ENCODE measurements at places on chromosomes 1 and 21.
A peak's percentile ranks its signal among the peaks of the same experiment; 100 is the strongest.

GRCh38 chr1:42949312-42950115 lies 9.2 kb downstream of the SLC2A1 start:
- DNase-seq: no peak

- no peak for DNase-seq
These were observed 163.6 kb downstream of the ST6GALNAC3 start for GRCh38 chr1:76238094-76238628.

DNA sequence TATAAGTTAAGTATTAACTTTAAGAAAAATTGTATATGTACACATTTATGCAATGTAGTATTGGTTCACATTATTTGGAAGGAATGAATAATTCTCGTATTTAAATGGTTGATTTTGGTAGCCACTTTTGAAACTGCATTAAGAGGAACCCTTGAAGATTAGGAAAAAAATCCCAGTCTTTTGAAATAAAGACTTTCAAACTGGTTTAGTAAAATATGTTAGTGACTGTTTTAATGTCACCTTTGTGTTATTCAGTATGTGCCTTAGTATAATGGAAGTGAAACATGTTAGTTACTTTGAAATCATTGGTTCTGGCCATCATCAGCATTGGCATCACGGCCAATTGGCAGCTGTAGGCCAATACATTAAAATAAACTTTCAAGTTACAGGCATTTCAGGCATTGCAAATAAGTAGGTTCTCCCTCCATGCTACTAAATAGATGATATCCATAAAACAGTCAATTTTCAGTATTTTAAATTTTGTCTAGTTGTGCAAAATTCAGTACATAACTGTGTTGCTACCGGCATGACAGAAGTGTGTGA lies 4.4 kb downstream of the MIER1 start:
- no peak for DNase-seq

GRCh38 chr1:64499966-64500365 lies 30.0 kb downstream of the CACHD1 start:
- DNase-seq: no peak

GRCh38 chr1:76292418-76293184 lies 218.1 kb downstream of the ST6GALNAC3 start:
- DNase-seq: no peak

- no peak for DNase-seq
These were observed 137.3 kb downstream of the SDCCAG8 start for GRCh38 chr1:243393096-243393495.

DNA sequence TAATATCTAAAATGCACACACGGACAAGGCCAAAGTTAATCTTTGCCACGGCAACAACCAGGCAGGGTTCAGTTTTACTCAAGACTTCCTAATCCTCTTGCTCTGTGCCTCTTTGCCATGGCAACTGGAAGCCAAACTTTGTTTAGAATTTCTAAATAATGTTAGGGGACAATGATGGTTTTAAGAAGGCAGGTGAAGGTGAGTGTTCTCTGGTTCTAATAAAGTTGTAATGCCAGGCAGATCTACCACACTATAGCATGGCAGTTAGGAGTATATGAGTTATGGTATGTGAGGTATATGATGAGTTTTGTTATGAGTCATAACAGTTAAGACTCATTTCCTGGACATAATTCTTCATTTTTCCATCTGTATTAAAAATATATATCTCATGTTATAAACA lies 2.7 kb downstream of the PTPRC start:
- no peak for DNase-seq

DNA sequence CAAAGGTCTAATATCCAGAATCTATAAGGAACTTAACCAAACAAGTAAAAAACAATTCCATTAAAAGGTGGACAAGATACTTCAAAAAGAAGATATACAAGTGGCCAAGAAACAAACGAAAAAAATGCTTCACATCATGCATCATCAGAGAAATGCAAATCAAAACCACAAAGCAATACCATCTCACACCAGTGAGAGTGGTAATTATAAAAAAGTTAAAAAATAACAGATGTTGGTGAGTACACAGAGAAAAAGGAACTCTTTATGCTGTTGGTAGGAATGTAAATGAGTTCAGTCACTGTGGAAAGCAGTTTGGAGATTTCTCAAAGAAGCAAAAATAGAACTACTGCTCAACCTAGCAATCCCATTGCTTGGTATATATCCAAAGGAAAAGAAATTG lies 218.6 kb downstream of the SLC44A5 start:
- no peak for DNase-seq

- peak; percentile 80 for DNase-seq
These were observed 110.4 kb downstream of the SYT2 start for GRCh38 chr1:202599669-202600431.

GRCh38 chr21:34988139-34988538 lies 61.0 kb downstream of the RUNX1 start:
- DNase-seq: no peak

DNA sequence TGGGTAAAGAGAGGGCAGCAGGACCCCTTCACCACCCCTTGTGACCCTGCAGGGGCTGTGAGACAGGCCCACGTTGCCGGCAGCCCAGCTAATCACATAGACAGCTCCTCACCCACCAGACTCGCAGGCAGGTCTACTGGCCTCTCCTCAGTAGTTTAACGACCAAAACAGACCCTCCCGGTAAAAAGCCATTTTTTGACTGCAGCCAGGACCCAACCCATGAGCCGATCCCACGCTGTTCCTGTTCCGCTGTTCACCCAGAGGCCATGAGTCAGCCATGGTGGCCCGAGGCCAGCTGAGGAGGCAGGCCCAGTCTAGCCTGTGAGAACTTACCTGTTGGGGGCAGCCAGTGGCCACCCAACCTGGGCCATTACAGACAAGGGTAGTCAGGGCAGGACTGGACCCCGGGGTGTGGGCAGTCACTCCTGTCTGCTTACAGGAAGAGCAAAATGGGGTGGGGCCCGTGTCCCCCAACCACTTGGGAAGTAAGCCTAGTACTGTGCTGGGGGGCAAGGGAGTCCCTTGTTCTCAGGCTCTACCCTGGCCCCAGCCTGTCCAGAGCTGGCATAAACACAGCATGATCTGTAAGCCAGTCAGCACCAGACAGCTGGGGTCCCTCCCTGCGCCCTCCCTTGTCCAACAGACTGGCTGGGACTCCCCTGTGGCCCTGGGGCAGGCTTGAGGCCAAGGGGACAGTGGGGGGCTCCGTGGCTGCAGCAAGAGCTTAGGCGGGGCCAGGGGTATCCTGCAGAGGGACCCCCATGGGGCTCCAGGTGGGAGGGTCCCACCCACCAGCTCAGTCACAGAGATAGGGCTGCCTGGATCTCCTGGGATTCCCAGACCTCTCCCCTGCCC lies 61.9 kb downstream of the WNT9A start:
- DNase-seq: peak; percentile 81

DNA sequence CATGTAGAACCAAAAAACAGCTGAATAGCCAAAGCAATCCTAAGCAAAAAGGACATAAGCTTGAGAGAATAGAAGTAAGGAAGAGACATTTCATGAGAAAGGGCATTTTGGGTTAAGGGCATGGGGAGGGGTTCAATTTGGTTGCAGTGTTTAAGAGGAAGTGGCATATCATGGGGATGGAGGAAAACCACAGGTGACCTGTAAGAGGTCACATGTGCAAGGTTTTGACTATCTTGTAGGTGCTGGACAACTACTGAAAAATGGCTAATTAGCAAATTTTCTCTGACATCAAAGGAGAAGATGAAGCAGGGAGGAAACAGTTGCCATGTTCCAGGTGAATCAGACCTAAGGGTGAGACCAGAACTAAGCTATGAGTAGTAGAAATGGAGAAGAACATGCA lies 31.3 kb upstream of the ROR1 start:
- DNase-seq: no peak

DNA sequence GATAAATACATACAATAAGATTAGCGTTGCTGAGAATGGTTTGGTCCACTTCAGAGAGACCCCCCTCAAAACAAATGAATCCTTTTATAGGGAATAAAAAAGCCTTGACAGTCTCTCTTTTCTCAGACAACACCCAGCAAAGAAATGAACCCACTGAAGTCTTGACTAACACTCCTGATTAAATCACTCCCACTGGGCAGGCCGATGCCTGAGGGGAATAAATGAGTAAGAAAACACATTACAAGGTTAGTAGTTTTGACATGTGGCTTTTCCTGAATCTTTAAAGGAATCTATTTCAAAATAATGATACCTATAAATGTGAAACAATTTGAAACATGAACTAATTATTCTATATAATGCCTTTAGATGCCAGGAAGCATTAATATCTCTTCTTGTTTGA lies 146.9 kb upstream of the POGK start:
- no peak for DNase-seq

- DNase-seq: peak; percentile 74
These were observed 2.1 kb upstream of the PRRX1 start for GRCh38 chr1:170661646-170662411.

- DNase-seq: no peak
These were observed 301.7 kb downstream of the TTLL7 start for GRCh38 chr1:83697220-83697619.

GRCh38 chr1:185393815-185394214 lies 76.8 kb upstream of the IVNS1ABP start:
- no peak for DNase-seq

- DNase-seq: no peak
These were observed 2.9 kb downstream of the KCNJ10 start for GRCh38 chr1:160066829-160067745.

- no peak for DNase-seq
These were observed 5.0 kb downstream of the LHX4 start for GRCh38 chr1:180235077-180235501.

- no peak for DNase-seq
These were observed 210.7 kb upstream of the PTBP2 start for GRCh38 chr1:96510911-96511310.

GRCh38 chr1:155698382-155699038 lies 9.6 kb downstream of the DAP3 start:
- no peak for DNase-seq

- DNase-seq: no peak
These were observed 163.4 kb upstream of the SGIP1 start for GRCh38 chr1:66370462-66370971.

GRCh38 chr1:65063025-65063424 lies 85.0 kb upstream of the AK4 start:
- no peak for DNase-seq

GRCh38 chr21:28937737-28938136 lies 54.9 kb downstream of the LTN1 start:
- no peak for DNase-seq

DNA sequence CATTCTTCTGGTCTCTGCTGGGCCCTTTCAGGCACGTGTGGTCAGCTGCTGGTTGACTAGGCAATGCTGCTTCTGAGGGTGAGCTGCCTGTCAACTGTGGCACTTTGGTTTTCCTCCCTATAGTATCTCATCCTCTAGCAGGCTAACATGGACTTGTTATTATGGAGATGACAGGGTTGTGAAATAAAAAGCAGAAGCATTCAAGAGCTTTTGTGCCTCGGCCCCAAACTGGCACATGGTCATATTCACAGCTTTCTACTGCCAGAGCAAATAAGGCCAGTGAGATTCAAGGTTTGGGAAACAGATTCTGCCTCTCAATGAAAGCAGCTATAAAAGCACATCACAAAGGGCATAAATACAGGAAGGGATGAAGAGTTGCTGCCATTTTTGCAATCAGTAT lies 1.6 kb upstream of the ZNF124 start:
- no peak for DNase-seq

- DNase-seq: peak; percentile 82
These were observed 74.5 kb downstream of the ITPKB start for GRCh38 chr1:226664413-226665101.

GRCh38 chr21:26916799-26917198 lies 50.1 kb downstream of the ADAMTS5 start:
- DNase-seq: no peak

DNA sequence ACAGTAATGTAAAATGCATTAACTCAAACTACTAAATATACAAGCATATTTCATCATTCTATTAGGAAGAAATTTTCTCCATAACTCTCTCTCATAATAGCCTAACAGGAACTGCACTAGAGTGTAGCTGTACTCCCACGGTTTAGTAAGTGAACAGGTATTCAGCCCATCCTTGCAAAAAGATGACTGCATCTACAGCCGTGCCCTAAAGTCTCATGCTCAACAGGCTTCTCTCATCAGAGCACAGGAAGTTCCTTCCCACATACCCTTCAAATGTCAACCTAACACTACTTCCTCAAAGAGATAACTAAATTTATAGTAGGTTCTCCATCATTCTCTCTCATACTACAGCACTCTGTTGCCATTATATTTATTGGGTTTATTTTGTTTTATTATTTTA lies 251.6 kb downstream of the AKT3 start:
- DNase-seq: no peak

DNA sequence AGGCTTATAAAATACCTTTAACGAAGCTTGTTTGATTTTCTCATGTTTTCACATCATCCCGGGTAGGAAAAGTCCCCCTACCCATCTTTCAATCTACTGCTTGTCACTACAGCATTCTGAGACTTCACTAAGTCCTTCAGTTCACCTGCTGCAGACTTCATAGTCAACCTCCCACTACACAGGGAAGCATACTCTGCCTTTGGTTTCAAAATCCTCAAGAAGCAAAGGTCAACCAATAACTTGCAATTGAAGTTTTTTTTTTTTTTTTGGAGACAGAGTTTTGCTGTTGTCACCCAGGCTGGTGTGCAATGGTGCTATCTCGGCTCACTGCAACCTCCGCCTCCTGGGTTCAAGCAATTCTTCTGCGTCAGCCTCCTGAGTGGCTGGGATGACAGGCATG lies 4.7 kb upstream of the PTPN22 start:
- no peak for DNase-seq

DNA sequence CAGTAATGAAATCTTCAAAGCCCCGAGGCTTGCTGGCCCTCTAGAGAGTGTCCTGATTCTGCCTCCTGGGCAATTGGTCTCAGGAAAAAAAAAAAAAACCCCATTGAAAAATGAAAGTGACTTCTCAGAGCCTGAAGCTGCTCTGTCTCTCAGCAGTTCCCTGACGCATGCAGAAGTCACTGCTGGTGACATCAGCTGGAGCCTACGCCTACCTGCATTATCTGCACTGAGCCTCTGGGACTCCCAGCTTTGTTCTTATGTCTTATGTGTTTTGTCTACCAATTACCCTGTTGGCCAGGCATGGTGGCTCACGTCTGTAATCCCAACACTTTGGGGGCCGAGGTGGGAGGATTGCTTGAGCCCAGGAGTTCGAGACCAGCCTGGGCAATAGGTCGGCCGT lies 10.1 kb upstream of the SLC25A33 start:
- DNase-seq: no peak

DNA sequence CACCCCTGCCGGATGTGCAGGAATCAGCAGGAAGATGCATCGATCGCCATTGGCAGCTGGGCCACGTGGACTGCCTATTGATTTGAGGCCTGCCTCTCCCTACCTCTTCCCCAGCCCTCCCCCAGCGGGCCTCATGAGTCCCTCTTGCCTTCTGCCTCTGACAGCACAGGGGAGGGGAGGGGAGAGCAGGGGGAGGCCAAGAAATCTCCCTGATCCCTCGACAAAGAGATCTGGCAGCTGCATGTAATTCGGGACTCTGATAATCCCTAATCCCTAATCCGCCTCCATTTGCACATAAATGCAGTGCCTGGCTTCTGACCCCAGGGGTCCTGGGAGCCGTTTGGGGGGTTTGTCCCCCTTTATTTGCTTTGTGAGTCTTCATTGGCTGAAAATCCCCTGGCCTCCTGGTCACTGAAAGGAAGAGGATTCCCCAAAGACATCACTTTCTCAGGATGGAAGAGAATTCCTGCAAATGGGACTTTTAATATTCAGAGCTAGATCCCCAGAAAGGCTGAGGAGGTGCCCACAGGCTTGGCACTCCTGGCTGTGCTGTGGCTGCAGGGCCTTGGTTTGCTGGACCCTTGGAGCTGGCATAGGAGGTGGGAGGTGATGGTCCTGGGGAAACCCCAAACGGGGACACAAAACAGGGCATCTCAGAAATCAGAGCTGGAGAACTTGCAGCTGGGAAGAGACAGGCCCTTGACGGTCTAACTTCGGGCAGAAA lies 239.4 kb upstream of the POU3F1 start:
- no peak for DNase-seq

- no peak for DNase-seq
These were observed 374.0 kb downstream of the NEGR1 start for GRCh38 chr1:71908303-71908702.

Data from aorta (tissue), 5 donors.